Stimulated activated CD8-positive, alpha-beta memory T cell treated with anti-CD3 and anti-CD28 coated beads, Interleukin-4, amount 100 ng/mL, for 4 hours (primary cell): ENCODE measurements at places on chromosomes 4 and X.

DNA sequence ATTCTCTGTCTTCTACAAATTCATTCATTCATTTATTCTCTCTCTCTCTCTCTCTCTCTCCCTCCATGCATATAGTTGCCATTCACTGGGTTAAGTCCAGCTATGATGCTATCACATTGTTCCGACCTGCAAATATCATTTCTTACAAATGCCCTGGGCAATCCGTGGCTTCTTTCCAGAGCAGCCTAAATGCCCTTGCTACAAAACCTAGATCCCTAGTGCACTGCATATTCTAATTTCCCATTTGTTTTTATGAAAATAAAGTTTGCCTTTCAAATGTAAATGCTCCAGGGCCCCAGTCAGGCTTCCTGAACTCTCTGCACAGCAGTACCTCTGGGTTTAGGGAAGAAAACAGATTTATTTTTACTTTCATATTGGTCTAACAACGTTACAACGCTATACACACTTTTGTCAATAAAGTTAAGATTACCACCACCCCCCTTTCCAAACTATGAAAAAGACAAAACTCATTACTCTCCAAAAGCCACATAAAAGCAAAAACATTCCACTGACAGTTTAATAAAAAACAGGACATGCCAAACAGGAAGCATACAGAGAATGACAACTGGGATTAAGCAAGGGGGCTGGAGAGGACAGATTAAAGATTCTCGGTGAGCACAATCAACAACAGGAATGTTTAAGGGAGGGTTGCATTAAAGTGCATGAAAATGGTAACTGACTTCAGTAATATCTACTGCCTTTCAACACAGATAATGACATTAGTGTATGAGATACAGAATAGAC, 104.3 kb downstream of the USP46 start:
- no peak for DNase-seq

- DNase-seq, result no peak
Observed at GRCh38 chrX:151697522-151697921, 2.3 kb downstream of the PRRG3 start.

- no peak for DNase-seq
Observed at GRCh38 chr4:28267166-28267565, 1406.5 kb downstream of the STIM2 start.

DNA sequence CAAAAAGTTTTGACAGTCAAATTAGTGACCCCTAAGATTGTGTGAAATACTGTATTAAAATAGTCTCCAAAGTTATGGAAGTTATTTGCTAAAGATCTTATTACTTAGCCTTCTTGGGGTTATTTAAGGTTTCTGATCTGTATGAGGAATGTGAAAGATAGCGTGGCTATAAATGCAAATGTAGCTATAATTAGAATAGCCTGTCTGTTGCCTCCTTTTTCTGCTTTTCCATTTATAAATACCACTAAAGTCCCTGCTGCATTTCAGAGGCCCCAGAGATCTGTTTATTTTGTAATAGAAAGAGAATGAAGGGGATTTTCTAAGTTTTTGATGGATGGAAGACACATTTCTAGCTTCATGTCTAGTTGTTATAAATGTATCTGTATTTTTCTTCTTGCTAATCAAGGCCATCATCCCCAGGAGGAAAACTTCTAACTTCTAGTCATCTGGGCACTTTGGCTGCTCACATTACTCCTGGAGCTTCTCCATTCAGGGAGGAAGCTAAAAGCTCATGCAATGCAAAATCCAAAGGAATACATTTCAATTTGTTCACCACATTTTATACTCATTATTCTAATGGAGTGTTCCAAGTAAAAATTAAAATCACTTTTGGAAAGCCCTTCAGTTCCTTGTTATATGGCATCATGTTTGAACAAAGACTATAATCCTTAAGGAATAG, 73.9 kb downstream of the INTS12 start:
- DNase-seq, result no peak

DNA sequence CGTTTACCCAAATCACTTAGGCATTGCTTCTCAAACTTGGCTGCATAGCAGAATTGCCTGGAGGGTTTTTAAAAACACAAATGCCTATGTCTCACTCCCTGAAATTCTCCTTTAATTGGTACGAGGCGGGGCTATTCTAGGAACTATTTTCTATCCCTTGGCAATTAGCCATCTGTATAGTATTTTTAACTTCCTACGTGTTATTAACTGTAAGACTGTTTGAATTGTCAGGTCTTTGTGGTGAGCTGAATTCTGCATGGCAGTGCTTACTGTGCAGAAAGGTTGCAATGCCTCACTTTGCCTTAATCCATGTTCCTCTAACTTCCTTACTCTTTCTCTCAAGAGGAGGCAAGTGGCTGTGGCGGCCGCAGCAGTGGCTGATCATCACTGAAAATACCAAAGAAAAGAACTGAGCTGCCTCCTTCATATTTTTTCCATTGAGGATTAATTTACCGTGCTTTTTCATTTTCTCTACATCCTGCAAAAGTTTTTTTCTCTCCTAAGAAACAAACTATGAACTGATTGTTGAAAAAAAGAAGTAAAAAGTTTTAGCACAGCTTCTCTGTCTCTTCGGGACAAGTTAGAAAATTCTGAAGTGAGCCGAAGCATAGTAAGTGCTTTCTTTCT, at the start of gene SHROOM3:
Gene SHROOM3 (plus strand): TSS at position 329 of the 627 bp plus-strand sequence. CDS start 824 bp downstream, outside the sequence.
- DNase-seq, result no peak
